ENCODE measurements at places on chromosomes 11 and 22.

- no peak for DNase-seq
Observed at GRCh38 chr11:112967082-112967481, 5.9 kb downstream of the NCAM1 start.

DNA sequence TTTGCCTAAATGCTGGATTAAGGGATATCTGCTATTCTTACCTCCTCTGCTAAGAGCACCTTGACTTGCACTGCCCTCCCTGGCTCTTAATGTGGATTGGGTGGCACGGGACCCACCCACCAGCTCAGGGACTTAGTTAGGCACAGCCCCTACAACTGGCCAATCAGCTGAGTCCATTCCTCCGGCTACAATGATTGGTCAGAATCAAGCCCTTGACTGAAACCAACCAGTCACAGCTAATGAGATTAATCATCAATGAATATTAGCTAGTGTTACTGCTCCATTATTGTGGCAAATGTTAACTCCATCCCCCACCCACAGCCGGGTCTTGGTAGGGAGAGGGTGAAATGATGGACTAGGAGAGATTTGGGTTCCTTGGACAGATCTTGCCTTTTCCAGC is 328.0 kb downstream of the MN1 start:
- no peak for DNase-seq

DNA sequence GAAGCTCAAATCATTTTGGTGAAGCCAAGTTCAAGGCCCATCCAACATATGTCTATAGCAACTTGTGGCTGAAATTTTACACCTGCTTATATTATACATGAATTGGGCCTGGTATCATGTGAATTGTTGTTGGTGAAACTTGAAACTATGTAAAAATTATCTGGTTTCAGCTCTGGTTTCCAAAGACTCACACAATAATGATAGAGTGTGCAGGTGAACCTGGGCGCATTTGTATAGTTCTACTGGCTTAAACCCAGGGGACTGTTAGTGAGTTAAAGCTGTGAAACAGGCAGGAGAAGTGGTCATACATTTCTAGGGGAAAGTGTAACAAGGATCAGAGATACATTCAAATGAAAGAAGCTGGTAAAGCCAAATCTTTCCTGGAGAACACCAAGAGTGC is 627.3 kb downstream of the METTL15 start:
- no peak for DNase-seq

DNA sequence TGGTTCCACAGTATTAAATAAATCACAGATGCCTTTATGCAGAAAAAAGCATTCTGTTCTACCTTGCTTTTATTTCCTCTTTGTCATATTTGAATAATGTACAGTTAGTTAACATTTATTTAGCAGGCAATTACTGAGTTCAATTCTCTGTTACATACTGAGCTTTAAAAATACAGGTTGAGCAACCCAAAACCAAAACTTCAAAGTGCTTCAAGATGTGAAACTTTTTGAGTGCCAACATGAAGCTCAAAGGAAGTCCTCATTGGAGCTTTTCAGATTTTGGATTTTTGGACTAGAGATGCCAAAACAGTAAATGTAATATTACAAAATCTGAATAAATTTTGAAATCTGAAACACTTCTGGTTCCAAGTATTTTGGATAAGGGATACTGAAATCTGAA is 54.1 kb downstream of the PDHX start:
- no peak for DNase-seq

- DNase-seq = no peak
Observed at GRCh38 chr11:93967258-93967657, 53.9 kb upstream of the HEPHL1 start.

DNA sequence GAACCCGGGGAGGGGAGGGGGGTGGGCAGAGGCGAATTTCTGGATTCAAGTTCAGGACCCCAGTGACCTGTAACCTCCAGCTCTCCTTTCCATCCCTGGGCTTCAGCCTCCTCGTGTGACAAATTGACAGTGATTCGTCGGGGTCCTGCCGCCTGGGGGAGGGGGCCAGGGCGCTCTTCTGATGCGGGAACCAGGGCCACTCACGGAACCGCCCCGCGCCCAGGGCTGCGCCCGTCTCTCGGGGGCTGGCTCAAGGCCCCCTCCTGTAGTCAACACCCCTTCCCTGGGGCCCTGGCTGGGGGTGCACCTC is 92.8 kb upstream of the ANO1 start:
- no peak for DNase-seq

- no peak for DNase-seq
Observed at GRCh38 chr11:132655187-132655855, 877.0 kb downstream of the OPCML start.

GRCh38 chr11:104529906-104530305 is 366.0 kb upstream of the PDGFD start:
- no peak for DNase-seq

DNA sequence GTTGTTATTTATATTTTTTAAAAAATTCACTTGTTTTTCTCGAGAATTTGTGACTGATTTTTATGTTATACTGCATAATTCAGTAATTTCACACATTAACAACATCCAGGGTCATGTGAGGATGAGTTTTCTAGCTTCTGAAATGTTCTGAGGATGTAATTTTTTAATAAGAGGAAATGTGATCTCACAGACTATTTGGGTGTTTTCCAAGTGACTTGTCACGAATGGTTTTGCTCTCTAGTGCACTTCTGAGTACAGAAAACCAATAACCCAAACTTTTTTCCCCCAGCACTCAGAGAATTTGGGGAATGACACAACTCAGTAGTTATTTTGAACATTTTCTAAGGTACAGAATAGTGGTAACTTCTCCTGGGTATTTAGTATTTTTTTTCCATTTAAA is 821.1 kb upstream of the ARHGAP42 start:
- DNase-seq = no peak

DNA sequence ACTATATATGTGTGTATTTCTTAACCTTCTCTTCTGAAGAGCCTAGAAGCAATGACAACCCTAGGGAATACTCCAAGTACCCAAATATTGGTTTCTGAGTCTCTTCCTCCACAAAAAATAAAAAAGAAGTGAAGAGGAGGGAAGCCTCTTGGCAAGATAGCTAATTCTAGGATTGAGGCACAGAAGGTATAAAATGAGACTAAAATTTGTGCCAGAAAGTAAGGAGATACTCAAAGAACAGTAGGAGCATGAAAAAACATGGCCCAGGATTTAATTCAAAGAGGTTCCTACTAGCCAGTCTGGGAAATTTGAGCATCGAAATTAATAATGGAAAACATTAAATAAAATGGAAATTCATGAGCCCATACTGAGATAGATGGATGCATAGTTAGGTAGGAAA is 112.1 kb downstream of the PAX6 start:
- DNase-seq = no peak

- DNase-seq = no peak
Observed at GRCh38 chr11:134150195-134150903, 73.4 kb downstream of the NCAPD3 start.

- DNase-seq = no peak
Observed at GRCh38 chr22:17965538-17966402, 58.6 kb downstream of the MICAL3 start.

DNA sequence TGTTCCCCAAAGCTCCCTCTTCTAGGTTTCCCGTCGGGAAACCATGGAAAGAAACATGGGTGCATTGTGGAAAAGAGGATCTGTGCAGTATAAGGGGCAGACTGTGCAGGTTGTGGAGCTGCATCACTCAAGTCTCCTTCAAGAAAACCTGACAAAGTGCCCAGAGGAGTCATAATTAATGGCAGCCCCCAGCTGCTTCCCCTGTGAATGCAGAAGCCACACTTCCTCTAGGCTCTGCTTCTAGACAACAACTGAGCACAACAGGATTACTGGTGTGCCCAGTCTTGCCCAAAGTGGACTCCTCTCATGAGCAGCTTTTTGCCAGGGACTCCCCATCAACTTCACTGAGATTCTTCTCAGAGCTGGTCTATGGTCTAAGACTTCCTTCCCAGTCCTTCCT is 42.6 kb upstream of the SCUBE2 start:
- DNase-seq = no peak

- no peak for DNase-seq
Observed at GRCh38 chr11:9660886-9661285, 3.0 kb upstream of the SWAP70 start.

DNA sequence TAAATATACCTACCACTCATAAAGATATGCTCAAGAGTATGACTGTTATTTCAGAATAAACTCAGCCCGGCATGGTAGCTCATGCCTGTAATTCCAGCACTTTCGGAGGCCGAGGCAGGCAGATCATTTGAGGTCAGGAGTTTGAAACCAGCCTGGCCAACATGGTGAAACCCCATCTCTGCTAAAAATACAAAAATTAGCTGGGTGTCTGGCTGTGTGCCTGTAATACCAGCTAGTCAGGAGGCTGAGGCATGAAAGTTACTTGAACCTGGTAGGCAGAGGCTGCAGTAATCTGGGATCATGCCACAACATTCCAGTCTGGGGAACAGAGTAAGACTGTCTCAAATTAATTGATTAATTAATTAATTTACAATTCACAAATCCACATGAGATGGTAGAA is 208.2 kb upstream of the PDGFD start:
- DNase-seq = no peak

GRCh38 chr11:46127150-46127638 is 5.9 kb upstream of the PHF21A start:
- peak; percentile 47 for DNase-seq

DNA sequence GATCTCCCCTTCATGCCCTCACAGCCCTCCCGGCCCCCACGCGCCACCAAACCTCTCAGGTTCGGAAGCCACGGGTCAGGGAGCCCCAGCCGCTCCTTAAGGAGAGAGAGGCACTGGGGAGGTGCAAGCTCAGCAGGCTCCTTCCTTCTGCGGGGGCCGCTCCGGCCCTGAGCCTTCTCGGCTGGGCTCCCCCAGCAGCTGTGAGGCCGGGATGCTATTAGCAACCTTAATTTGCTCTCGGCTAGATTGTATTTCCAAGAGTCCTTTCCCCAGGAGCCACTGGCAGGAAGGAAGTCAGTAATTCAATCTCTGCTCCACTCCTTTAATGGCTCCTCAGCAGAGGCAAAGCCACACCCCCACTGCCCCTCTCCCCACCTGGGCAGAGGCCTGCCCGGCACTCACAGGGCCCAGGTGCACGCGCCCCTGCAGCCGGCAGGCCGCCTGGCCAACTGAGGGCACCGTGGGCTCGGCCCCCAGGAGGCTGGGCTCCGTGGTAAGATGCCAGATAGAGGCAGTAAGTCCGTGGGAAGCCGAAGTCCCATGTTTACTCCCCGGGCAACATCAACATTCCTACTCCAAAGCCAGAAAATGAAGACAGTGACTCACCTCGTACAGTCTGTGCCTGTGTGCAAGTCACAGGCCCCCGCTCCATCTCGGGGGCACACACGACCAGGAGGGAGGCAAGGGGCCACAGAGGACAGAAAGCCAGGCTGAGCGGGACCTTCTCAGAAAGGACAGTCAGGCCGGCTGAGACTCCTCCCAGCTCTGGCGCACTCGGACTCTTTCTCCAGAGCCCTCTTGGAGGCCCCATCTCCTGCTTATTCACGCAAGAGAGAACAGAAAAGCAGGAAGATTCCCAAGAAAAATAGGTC is 5.2 kb downstream of the IGSF9B start:
- DNase-seq = no peak

- DNase-seq = peak; percentile 54
Observed at GRCh38 chr22:41596776-41597634, 7.4 kb upstream of the PMM1 start.

GRCh38 chr11:65915821-65916251 is 3.0 kb downstream of the C11orf68 start:
- DNase-seq = no peak

DNA sequence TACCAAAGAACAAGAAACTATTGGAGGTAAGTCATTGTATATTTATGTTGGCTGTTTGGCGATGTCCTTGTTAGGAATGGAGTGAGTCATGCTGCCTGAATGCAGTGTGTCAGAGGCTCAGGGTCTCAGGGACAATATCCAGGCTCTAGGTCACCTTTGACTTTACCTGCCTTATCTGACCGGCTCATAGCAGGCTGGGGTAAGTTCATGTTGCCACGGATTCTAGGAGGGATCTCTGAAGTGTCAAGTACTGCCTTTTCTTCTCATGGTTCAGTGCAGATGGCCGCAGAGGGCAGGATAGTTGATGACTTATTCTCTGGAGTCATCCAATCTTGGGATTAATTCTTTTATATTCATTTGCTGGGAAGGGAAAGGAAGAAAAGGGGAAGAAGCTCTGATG is 53.2 kb downstream of the SPON1 start:
- no peak for DNase-seq

DNA sequence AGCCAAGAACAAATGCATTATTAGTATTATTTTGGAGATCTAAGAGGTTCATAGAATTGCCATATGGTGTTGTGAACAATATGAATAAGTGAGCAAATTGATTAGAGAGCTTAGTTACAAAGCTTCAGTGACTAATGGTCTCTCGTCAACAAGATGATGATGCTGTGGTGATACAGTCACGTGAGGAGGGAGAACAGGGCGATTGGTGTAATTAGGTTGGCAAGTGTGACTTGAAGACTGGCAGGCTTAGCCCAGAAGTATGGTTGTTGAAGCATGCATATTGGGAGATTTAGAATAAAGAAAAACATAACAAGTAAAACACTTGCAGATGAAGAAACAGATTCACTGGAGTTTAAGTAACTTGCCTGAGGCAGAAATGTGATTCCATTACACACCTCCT is 100.6 kb upstream of the SORL1-AS1 start:
- no peak for DNase-seq
